ENCODE measurements at places on chromosomes 4 and X.

- no peak for DNase-seq
Measured at GRCh38 chrX:9352694-9353411, 112.0 kb upstream of the TBL1X start.

DNA sequence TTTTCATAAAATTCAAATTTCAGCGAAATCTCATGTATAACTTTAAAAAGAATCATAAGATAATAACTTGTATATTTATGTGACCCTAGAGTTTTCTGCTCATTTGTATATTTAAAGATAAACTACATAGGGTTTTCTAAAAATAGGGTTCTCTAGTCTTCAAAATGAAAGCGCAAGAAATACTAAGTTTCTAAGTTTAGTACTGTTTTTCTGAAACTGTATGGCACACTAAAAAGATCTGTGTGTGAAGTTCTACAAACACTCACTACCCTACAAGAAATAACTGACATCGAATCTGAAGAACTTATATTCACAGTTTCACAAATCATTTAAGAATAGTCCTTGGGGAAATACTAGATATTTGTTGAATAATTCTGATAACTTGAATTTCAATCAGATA lies 38.7 kb upstream of the NDST4 start:
- DNase-seq: no peak

GRCh38 chr4:30630431-30630830 lies 89.7 kb upstream of the PCDH7 start:
- DNase-seq: no peak

DNA sequence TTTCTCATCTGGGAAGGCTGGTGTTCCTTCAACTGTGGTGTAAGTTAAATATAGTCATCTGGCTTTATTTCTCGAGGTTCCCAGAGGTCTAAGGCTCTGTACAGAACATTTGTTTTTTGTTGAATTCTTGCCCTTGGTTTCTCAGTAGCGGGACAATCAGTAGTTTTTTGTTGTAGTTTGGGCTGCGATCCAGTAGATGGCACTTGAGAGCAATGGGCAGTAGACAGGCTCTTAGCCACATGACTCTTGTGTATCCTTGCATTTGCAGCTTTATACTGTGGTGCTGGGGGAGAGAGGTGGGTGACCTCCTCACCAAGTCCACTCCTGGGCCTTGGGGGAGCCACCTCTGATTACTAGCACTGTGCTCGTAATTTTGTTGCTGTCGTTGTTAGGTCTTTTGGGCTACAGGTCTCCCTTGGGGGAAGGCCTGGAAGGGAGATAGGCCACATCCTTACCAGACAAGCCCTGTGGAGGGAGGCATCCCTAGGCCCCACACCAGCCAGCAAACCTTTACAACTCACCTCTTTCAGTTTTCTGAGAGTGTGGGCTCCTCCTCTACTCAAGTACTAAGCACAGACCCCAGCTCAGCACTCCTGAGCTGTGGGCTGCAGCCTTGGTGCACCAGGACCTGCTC lies 8.1 kb downstream of the ETDB start:
- DNase-seq: peak; percentile 30

GRCh38 chr4:93092765-93093164 lies 735.8 kb upstream of the ATOH1 start:
- no peak for DNase-seq

- no peak for DNase-seq
Measured at GRCh38 chr4:63325140-63325539, 1084.1 kb downstream of the TECRL start.

GRCh38 chr4:181261279-181261678 lies 981.9 kb upstream of the TENM3 start:
- DNase-seq: no peak

GRCh38 chr4:72582853-72583252 lies 13.8 kb upstream of the ADAMTS3 start:
- no peak for DNase-seq

GRCh38 chrX:125205918-125206665 lies 113.6 kb upstream of the TEX13C start:
- DNase-seq: no peak

- no peak for DNase-seq
Measured at GRCh38 chrX:8607326-8607725, 124.6 kb downstream of the ANOS1 start.

DNA sequence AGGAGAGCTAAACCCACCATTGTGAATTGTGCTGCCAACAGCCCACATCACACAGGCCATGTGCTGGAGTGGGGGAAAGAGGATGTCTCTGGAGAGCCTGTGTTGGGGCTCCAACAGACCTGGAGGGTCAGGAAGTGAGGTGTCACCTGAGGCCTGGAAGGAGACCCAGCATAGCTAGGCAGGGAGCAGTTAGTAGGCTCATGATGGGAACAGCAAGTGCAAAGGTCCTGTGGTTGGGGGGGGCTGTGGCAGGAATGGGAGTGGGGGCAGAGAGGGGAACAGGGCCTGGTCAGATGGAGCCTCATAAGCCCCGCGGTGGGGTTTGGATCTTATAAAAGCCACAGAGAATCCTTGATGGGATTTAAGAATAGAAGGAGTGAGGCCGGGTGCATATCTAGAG lies 35.9 kb upstream of the GPR78 start:
- DNase-seq: no peak

DNA sequence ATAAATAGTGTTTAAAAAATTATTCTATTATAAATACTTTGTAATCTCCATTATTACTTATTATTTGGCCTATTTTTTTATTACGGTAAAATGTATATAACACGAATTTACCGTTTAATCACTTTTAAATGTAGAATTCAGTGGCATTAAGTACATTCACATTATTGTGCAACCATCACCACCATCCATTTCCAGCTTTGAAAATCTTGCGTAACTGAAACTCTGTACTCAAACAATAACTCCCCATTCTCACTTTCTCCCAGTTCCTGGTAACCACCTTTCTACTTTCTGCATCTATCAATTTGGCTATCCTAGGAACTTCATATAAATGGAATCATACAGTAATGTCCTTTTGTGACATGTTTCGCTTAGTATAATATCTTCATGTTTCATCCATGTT lies 45.7 kb downstream of the PASD1 start:
- DNase-seq: no peak

DNA sequence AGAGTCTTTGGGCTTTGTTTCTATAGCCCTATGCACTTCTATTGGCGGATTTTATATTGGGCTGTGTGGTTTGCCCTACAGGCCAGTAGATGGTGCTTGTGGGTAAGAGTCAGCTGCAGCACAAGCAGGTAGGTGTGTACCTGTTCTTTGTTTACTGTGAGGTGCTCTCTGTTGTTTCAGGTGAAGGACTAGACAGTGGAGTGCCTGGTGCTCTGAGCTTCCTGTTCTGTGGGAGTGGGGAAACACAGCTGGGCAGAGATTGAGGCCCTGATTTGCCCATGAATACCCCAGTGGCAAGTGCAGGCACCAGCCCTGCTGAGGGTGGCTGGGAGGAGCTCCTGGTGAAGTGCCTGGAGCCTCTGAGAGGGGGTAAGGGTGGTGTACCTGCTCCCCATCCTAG lies 26.3 kb upstream of the UCP1 start:
- no peak for DNase-seq

DNA sequence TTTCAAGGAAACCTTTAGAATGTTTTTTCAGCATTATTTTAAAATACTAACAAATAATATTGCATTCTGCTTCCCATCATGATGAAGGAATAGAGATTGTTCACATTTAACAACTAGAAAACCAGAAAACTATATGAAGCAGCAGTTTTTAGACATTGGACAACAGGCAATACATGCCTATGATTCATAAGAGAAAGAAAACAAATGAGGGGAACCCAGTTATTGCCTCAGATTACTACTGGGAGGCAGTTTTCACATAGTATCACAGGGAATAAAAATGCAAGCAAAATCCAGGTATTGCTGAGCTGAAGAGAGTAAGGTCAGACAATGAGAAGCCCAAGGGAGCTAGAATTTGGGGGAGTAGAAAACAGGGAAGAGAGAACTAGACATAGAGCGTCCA lies 373.6 kb downstream of the MAPK10 start:
- DNase-seq: no peak

GRCh38 chr4:155227131-155227530 lies 18.7 kb downstream of the NPY2R start:
- DNase-seq: no peak

GRCh38 chrX:82224961-82225360 lies 1023.1 kb downstream of the SH3BGRL start:
- DNase-seq: no peak

- no peak for DNase-seq
Measured at GRCh38 chrX:18949291-18949943, 34.5 kb downstream of the PHKA2 start.

- no peak for DNase-seq
Measured at GRCh38 chrX:132791714-132792113, 166.7 kb downstream of the HS6ST2 start.

DNA sequence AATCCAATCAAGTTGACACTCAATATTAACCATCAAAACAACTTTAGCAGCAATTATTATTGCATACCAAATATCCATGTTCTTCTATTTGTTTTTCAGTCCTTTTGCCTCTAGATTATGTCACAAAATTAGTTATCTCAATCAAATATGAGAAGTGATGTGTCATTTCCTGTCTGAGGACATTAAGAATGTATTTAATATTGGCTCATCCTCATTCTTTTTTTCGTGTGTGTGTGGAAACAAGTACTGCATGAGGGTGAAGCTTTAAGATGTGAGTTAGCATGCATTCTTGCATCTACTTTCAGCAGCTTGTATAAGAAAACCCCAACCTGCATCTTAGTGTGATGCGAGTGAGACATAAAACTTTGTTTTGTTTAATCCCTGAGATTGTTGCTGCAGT lies 301.4 kb downstream of the GRIA2 start:
- no peak for DNase-seq

DNA sequence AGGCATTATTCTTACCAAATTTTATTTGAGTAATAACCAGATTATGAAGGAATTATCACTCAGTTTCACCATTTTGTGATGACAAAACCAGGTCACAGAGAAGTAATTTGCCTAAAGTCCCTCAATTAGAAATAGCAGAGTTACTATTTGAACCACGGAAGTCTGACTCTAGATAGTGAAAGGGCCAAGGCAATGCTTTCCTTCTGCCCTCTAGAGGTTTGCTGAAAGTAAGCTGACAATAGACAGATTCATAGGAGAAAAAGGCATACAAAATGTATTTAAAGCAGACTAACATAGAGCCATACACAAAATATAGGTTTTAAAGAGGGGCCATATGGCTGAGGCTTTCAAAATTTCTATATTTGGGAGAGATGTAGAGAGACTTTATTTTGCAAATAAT lies 43.1 kb downstream of the CXXC4 start:
- DNase-seq: no peak

DNA sequence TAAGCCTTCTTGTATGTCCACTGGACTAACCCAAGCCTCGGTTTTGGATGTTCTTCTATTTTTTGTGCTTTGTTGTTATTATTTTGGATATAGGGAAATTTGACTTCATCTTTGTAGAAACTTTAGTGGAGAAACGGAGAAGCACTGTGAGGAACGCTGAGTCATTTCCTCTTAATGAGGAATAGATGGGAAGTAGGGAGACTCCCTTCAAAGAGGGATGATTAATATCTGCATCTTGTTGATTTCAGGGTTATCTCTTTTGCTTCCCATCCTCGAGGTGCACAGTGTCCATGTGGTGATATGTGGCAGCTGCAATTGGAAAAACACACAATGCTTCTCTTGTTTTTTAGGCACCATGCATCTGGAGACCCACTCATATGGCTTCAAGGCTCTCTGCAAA lies 1147.9 kb downstream of the NLGN4X start:
- no peak for DNase-seq

- no peak for DNase-seq
Measured at GRCh38 chr4:26196567-26196966, 124.2 kb upstream of the RBPJ start.

DNA sequence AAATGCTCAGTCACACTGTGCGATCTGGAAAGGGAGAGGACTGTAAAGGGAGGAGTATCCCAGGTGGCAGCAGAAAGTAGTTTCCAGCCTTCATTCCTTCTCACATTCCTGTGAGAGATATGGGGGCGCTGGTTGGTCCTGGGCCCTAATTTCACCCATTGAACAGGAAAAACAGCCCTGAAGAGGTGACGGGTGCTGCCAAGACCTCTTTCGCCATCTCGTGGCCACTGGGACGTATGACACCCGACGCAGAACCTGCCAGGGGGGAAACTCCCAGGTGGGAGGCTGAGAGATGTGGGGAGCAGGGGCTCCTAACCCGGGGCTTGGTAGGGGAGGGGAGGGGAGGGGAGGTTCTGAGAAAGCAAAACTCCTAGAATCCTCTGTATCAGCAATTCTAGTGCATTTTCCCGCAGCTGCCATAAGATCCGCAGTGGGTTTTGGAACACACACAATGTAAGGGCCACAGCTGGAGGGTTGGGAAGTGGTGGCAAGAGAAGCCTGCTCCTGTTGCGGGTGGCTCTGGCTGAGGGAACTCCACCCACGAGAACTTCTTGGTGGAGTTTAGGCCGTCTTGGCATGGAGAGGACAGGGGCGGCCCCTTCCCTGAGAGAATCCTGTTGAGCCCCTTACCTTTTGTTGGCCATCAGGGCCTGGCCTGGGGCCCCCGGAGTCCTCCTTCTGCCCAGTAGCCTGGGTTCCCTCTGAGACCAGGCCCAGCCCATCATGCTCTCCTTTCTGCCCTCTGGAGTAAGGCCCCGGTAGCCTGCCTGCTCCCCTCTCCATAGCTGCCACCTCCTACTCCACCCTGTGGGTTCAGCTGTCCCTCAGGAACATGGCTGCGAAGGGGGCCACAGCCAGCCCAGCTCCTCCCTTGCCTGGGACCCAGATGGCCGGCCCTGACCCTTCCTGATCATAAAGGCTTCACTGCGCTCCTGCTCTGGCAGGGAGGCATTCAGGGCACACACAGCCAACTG lies 134.1 kb downstream of the OR13H1 start:
- peak; percentile 29 for DNase-seq

Data from activated CD4-positive, alpha-beta T cell treated with anti-CD3 and anti-CD28 coated beads, Interleukin-2, amount 50 U/mL, for 1 hour (primary cell).